DMS 273 treated with DMSO at 0.1 percent for 48 hours (cell line): ENCODE measurements at places on chromosomes 6 and 20.

- no peak for DNase-seq
These were observed 260.8 kb downstream of the ADGRB3 start for GRCh38 chr6:68895929-68896328.

GRCh38 chr6:11333132-11333849 lies 100.8 kb upstream of the NEDD9 start:
- no peak for DNase-seq

DNA sequence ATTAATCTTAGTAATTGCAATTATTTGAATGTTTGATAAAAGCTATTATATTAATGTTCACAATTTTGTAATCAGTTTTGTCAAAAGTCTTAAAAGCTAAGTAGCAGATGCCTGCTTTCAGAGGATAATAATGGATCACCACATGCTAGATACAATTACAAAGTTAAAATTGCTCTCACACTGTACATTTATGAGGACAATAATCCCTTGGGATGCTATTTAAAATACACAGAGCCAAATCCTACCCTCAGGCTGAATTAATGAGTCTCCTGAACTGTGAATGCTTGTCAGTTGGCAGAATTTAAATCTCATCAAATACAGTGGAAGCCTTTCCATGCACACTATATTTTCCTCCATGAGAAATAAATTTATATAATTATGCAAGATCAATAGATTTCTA lies 153.3 kb upstream of the SYNCRIP start:
- peak; percentile 59 for DNase-seq

DNA sequence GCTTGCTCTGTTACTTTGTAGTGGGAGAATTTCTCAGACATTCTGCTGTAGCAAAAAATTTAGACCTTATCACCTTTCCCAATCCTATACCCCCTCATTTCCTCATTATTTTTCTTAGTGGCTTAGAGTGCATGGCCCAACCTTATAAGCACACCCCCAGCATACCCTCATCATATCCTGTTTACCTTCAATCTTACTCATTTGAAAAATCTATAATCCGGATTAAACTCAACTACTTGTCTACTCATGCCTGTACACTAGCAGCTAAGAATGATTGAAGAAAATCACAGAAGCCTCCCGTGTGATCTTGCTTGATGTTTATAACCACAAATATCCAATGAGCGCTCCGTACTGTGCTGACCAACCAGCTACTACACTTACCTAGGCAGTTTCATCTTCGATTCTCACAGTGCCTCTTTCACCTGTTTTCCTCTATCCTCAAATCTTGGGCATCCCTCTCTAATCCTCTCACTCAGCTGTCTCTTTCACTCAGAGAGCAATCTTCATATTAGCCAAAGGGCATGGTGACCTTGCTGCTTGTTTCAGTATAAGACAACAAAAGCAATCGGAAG lies 36.6 kb downstream of the AIG1 start:
- DNase-seq = no peak

DNA sequence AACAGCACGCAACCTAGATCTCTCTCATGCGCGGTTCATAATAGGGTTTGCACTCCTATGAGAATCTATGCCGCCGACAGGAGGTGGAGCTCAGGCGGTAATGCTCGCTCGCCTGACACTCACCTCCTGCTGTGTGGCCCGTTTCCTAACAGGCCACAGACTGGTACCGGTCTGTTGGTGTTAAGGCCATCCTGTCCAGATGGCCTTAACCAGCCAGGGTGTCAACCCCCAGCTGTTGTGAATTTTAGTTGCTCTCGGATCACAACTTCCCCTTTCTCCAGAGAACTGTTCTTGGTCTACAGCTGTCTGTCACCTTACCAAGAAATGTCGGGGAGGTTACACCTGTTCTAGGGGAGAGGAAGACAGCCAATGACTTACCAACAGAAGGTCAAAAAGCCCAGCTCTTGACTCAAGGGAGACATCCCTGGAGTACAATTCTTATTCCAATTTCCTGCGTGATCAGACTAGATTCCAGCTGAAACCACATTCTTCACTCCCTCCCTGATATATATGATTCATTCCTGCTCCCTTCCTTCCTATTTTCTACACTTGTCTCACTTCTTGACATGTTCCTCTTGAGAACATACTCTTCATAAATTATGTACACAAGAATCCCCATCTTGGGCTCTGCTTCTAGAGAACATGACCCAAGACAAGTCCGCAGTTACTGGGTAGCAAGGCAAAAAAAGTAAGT lies 23.1 kb upstream of the DNAAF9 start:
- no peak for DNase-seq

GRCh38 chr20:3595541-3595940 lies 67.7 kb downstream of the GFRA4 start:
- no peak for DNase-seq

DNA sequence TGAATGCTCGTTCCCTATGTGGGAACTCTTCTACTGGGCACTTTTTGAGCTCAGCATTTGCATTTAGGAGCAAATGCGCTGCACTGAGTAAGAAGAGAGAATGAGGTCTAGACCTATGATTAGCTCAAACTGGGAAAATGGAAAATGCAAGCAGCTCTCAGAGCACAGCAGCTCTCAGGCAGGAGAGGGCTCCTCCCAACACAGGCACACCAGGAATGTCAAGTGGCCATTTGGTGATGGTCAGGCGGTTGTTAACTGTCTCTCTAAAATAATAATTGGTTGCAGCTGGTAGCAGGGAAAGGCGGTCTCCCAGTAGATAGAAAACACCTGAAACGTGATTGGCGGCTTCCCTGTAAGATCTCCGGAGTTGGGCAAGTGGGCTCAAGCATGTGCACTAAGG lies 162.0 kb upstream of the ECI2 start:
- DNase-seq = no peak

DNA sequence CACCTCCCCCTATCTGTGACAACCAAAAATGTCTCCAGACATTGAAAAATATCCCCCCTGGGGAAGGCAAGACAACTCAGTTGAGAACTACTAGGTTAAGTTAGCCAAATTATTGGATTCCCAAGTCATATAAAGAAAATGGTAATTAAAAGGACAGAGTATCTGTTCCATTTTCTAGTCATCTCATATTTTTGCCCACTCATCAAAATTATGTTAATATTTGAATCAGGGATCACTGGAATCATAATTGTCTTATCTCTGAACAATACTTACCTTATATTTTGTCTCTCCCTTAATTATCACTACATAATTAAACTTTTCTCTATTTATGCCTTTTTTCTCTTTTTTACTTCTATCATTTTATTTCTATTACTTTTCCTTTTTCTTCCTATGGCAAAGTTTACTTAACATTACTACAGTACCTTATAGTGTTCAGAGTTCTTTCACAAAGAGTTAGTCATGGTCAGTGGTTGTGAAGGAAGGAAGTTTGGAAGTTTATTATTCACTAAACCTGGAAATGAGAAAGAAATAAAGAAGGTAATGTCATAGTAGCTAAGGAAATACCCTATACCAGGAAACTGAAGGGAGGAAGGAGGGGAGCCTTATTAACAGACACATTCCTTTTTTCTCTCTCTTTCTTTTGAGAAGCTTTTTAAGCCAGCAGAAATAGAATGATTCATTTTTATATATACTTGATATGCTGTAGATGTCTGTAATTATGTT lies 332.9 kb downstream of the COL12A1 start:
- no peak for DNase-seq

GRCh38 chr20:19071446-19071725 lies 141.1 kb upstream of the SLC24A3 start:
- no peak for DNase-seq

DNA sequence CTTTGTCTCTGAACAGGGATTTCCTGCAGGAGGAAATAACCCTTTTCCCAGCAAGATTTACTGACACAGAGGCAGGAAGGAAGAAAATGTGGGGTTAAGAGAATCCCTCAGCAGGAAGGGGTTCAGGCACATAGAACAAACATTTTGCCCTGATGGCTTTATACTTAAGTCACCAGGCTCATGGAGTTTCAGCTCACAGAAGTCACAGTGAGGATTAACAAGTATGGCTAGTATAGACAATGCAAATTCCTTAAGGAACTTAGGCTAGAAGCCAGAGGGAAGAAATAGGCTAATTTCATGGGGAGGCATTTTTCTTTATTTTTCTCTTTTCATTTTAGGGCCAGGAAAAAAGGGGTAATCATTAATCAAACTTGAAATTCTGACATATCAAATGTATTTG lies 50.2 kb downstream of the MCHR2 start:
- DNase-seq = no peak

DNA sequence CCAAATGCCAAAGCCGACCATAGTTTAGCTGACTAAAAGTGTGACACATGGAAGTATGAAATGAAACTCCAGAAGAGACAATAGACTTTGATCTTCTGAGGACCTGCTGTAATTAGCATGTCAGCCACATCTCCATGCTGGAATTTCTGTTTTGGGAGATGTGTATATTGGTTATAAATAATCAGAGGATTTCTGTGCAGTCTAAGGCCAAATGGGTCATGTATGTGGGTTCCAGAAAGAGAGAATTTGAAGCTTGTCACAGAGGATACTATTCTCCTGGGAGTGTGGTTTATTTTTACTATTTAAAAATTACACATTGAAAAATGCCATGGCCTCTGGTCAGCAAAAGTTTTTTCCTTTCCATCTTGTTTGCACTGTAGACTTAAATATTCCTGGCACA lies 405.5 kb upstream of the PLCB4 start:
- no peak for DNase-seq

- DNase-seq = no peak
These were observed 46.2 kb downstream of the PACRG start for GRCh38 chr6:162773996-162774395.

GRCh38 chr6:11374036-11375010 lies 141.9 kb upstream of the NEDD9 start:
- no peak for DNase-seq

GRCh38 chr20:23461180-23461579 lies 8.5 kb upstream of the CST11 start:
- no peak for DNase-seq

DNA sequence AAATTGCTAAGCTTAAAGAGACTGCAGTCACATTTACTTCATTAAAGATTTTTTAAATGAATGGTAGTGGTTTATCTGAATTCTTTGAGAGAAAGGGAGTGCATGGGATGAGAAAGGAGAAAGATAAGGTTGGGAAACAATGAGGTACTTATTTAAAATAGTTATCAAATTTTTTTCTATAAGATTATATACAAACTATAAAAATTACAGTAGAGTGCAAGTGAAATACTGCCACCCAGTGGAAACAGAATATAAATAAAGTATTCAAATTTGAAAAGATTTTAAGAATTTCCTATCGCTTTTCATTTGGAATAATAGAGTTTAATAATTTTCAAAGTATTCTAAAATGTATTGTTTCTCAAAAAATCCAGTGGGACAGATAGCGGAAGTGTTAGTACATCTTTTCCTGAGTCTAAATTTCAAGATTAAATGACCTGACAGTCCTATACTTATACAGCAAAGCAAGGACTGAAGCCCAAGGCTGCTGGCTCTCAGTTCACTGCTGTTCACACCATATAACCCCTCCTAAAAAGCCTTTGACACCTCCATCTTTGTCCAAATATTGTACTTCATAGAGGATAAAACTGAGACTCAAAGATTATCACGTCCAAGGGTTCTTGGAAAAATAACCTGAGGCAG lies 31.1 kb downstream of the EPM2A start:
- no peak for DNase-seq

DNA sequence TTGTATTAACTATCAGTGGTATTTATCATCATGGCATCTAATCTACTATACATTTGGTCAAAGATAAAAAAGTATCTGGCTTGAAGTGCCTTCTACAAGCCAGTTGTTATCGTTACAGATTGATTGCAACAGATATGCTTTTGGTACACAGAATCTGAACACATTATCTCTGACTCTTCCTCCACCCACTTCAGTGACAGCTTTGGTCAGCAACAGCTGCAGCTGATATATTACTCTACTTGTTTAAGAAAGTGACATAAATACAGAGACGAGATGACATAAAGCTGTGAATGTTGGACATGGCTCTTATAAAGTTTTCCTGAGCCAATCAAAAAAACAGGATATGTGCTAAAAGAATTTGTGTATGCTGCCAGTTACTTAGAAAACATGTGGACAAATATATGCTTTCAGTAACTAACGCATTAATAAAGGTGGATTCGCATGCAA lies 77.6 kb downstream of the HIVEP2 start:
- DNase-seq = no peak

DNA sequence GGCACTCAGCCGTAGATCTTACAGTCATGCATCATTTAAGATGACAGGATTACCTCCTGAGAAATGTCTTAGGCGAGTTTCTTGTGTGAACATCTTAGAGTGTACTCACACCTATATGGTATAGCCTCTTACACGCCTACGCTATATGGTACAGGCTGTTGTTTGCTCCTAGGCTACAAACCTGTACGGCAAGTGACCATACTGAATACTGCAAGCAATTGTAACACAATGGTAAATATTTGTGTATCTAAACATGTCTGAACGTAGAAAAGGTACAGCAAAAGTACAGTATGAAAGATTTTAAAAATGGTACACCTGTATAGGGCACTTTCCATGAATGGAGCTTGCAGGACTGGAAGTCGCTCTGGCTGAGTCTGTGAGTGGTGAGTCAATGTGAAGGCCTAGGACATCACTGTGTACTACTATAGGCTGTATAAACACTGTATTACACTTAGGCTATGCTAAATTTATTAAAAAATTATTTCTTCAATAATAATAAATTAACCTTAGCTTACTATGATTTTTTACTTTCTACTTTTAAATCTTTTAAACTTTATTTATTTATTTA lies 541 bp upstream of the IL20RA start:
- DNase-seq = no peak

- DNase-seq = no peak
These were observed 244.7 kb downstream of the PTPRK start for GRCh38 chr6:128275681-128276080.

DNA sequence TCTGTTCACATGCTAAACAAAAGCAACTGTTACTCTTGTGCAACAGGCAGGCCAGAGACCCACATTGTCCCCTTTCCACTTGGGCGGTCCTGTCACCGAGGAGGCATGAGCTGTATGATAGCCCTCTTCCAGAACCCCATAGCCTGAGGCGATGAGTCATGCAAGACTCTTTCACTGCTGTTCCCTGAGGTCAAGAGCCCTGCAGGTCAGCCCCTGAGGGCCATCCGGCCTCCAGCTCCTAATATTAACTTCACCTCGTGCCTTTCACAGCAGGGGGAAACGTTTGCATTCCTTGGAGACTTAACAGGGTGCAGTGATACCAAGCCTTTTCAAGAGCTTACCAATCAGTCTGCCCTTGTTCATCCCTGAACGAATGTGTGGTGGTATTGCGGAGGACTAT lies 253.3 kb upstream of the ECI2 start:
- no peak for DNase-seq

- DNase-seq = no peak
These were observed 129.0 kb downstream of the KIF16B start for GRCh38 chr20:16444057-16444777.

DNA sequence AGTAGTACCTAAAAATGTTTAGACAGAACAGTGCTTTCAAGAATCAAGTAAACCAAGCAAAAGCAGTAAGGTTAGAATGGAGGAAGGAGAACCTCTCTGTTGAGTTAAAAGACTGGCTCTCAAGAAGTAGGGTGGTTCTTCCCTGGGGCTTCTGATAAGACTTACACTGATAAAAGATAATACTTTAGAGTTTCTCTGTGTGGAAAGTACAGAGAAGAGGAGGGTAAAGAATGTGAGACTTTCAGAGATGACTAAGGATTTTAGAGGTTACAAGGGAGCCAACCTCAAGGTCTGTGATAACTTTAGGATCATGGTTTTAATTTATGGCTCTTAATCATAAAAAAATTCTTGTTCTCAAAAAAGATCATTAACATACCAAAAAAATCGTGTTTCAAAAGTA lies 30.9 kb upstream of the ALDH8A1 start:
- DNase-seq = no peak
